Breast epithelium (tissue), 4 donors: ENCODE measurements at places on chromosomes 6 and 20. TPM values are rescaled to one million over a fixed set of nuclear protein-coding genes. Genes with fewer than 3 reads are reported as not detected.

Gene MAP1LC3A
- total RNA-seq, result 39.2 TPM

Gene ELOVL5
- total RNA-seq, result 245 TPM

Gene GMPR
- total RNA-seq, result 5.9 TPM

Gene EPHA7
- 1.8 TPM for total RNA-seq

Gene EDN3
- total RNA-seq, result 0.96 TPM

Gene OLIG3
- not detected for total RNA-seq

Gene SMLR1
- total RNA-seq, result not detected

Gene SPDEF
- total RNA-seq, result 0.48 TPM

Gene DPM1
- 61.2 TPM for total RNA-seq

Gene POM121L2
- not detected for total RNA-seq

Gene MYT1
- total RNA-seq, result under 0.01 TPM

Gene DEFB132
- 0.96 TPM for total RNA-seq

Gene NOTCH4
- total RNA-seq, result 20.8 TPM

Gene ZFP57
- total RNA-seq, result not detected

Gene KCNK5
- total RNA-seq, result 4.3 TPM

Gene MMUT
- total RNA-seq, result 15.1 TPM

Gene C6orf120
- total RNA-seq, result 33.4 TPM

Gene C20orf144
- total RNA-seq, result 0.33 TPM

Gene SLC22A7
- total RNA-seq, result not detected

Gene UBD
- 0.80 TPM for total RNA-seq

Gene SERPINB6
- 100 TPM for total RNA-seq

Gene SIRPA
- total RNA-seq, result 53.9 TPM

Gene RIMS1
- 1.3 TPM for total RNA-seq

Gene HLA-DMA
- 41.9 TPM for total RNA-seq

Gene SLC44A4
- 0.32 TPM for total RNA-seq

Gene FRK
- 5.9 TPM for total RNA-seq

Gene SUMO4
- 3.0 TPM for total RNA-seq

Gene BTBD3
- 33.1 TPM for total RNA-seq

Gene MEI4
- total RNA-seq, result not detected

Gene CD24
- total RNA-seq, result 470 TPM

Gene L3MBTL3
- 16.7 TPM for total RNA-seq

Gene LTV1
- total RNA-seq, result 16.2 TPM

Gene C6orf52
- total RNA-seq, result 1.3 TPM

Gene NKAPL
- 2.3 TPM for total RNA-seq

Gene FNDC1
- total RNA-seq, result 10.1 TPM

Gene ESR1
- 67.5 TPM for total RNA-seq

Gene PKHD1
- 0.66 TPM for total RNA-seq

Gene KCNK17
- 0.33 TPM for total RNA-seq

Gene CLPSL1
- total RNA-seq, result not detected

Gene RBPJL
- not detected for total RNA-seq

Gene ZNF831
- 0.48 TPM for total RNA-seq

Gene SAMD10
- 2.8 TPM for total RNA-seq

Gene IL17F
- not detected for total RNA-seq

Gene ABRACL
- total RNA-seq, result 10.9 TPM

Gene TCF21
- not detected for total RNA-seq

Gene TFAP2D
- total RNA-seq, result not detected

Gene ZNF334
- 18.7 TPM for total RNA-seq

Gene CDH4
- total RNA-seq, result not detected

Gene MAS1
- not detected for total RNA-seq

Gene ADIG
- total RNA-seq, result not detected

Gene CST4
- total RNA-seq, result not detected

Gene TAF11
- total RNA-seq, result 19.3 TPM

Gene SLC22A16
- 0.33 TPM for total RNA-seq

Gene RIPOR2
- total RNA-seq, result 13.8 TPM

Gene BMP7
- 1.8 TPM for total RNA-seq

Gene HIVEP1
- total RNA-seq, result 24.8 TPM

Gene DHX35
- total RNA-seq, result 20.3 TPM
